ENCODE measurements at places on chromosomes 5 and 9.

DNA sequence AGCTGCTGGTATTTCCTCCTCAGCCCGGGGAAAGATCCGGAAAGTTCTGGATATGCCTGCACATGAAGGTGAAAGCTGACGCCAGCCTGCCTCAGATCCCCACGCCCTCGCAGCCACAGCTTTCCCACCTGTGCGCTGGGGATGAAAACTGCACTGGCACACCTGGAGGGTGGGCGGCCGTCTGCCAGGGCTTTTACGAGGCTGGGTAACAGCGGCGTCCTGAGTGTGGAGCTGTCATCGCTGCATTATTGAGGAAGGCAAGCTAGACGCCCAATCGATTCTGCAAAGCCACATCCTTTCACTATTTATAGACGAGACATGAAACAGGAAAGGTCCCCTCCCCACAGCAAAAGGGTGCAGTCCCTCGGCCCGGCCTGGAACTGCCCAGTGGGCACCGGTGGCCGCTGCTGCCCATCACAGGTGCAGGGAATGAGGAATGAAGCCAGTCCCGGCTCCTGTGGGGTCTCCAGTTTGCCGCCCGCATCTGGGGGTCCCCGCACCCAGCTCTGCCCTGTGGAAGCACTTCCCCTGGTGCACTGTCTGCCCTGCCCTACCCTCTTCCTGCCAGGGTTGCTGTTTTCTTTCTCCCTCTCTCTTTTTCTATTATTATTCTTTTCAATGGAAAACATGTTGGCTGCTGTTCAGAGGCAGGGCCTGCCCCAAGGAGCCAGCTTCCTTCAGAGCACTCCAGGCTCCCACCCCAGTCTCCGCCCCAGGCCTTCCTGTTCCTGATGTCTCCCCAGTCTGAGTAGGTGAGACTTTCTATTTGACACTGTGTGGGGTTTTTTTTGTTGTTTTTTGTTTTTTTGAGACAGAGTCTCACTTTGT is 7.0 kb downstream of the NOTCH1 start:
- peak; percentile 54 for DNase-seq

DNA sequence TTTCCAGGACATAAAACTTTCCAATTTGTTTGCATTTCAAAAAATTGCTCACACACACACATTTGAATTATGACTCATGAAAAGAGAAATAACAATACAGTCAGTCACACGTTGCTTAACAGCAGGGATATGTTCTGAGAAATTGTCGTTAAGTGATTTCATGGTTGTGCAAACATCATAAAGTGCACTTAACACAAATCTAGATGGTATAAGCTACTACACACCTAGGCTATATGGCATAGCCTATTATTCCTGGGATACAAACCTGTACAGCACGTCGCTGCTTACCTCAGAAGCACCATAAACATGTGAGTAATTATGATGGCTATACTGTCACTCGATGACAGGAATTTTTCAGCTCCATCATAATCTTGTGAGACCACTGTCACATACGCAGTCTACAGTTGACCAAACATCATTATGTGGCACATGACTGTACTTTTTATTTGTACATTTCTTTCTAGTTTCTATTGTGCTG is 378.2 kb downstream of the ACTL7B start:
- no peak for DNase-seq

DNA sequence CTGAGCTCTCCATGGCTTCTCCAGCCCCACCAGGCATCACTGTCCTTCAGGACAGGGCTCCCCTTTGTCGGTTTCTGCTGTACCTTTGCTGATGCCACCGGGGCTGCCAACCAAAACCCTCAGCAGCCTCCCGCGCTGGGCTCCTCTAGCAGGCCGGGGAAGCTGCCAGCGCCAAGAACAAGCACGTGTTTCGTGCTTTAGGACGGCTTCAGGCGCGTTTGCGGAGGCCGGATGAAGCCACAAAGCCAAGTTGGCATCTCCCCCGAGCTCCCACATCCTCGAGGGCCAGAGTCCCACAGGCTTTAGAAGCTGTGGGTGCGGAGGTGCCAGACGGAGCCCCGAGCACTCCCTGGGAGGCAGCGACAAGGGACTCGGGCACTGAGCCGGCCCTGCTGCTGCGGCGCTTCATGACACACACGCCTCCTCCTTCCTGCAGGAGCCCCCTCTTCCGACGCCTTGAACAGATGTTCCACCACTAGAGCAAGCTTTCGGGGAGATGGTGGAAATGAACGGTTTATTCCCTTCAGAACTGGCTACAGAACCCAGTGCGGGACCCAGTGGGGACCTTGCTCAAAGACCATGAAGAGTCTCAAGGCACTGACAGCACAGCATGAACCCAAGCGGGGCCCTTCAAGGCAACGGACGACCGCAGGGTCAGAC is 36.7 kb downstream of the SARDH start:
- DNase-seq: peak; percentile 55

- DNase-seq: no peak
Observed at GRCh38 chr9:121636341-121636865, 15.0 kb upstream of the DAB2IP start.

DNA sequence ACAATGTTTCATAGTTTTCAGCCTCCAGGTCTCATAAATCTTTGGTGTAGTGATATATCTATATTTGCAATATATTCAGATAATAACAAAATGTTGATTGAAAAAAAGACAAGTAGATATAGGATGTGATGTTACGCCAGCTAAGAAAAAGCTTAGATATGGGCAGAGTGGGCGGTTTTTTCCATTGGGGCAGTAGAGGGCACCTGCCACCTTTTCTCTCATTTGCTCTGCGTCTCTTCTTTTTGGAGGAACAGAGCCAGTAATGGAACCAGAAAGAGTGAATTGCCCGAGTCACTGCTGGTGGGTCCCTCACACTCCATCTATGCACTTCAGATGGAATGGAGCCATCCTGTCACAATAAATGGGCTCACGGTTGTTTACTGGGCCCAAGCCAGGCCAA is 62.1 kb upstream of the FANCC start:
- DNase-seq: no peak

DNA sequence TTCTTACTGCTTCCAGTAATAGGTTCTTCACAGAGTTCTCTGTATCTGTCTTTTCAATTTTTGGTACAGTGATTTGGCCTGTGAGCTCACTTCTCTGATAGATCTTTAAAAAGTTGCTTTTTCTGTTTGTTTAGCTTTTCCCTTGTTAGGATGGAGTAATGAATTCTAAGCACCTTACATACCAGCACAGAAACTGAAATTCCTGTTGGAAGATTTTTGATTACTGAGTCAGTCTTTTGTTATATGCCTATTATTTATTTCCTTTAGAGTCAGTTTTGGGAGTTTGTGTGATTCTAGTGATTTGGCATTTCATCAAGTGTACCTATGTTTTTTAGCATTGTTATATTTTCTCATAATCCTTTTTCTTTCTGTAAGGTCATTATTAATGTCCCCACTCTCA is 37.6 kb upstream of the IPPK start:
- DNase-seq: no peak

DNA sequence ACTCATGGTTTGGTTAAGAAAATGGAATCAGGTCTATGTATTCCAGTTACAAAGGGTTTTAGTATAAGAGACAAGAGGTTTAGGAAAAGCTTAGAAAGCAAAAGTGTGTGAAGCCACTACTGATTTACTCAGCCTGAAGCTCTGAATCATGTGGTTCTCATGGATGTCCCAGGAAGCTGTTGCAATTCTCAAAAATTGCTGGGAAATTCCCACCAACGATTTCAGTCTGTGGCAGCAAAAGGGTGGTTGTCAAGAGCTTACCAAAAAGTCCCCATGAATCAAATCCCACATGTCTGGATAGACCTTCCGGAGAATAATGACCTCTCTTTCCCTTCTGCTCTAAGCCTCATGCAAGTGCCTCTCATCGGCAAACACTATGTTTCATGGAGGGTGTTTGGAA is 929.9 kb downstream of the TLE4 start:
- no peak for DNase-seq

DNA sequence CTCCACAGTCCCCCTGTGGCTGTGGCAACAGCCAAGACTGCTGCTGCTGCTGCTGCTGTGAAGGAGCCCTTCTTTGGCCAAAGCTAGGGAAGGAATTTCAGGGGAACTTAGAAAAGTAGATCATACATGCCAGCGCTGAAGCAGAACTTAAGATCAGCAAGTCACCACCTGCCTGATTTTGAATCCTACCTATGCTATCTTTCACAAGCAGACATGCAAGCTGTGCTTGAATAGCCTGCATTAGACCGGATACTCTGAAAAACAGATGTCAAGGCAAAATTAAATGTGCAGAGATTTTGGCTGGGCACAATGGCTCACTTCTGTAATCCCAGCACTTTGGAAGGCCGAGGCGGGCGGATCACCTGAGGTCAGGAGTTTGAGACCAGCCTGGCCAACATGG is 99.3 kb upstream of the ZNF366 start:
- no peak for DNase-seq

DNA sequence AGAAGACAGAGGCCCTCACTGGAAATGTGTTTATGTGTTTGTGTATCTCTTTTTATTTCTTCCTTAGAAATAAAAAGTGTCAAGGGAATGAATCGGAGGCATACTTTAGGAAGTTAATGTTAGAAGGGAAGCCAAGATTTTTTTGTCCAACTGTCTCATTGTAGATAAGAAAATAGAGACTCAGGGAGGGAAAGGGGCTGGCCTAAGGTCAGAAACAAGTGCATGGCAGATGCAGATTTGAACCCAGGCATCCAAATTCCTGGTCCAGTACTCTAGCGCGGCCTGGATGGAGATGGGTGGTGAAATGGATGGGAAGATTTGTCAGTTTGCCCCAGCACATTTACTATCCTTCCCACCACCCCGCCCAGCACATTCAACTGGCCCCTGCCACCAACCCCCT is 19.8 kb upstream of the TNIP1 start:
- DNase-seq: no peak

DNA sequence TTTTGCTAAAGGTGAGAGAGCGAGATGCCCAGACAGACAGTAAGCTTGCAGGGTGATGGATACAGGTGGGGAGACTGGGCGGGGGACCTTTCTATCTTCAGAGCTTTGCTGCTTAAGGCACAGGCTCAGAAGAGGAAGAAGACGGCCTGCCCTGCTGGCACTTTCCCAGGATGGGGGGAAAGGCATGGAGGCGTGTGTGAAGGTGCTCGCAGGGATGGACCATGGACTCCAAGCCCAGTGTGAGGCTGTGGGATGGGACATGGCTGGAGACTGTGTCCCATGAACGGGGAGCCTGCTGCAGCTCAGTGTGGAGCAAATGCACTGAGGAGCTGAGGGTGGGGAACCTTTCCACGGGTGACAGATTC is 243.2 kb upstream of the IRX4 start:
- no peak for DNase-seq

- DNase-seq: no peak
Observed at GRCh38 chr5:22431840-22432239, 421.3 kb downstream of the CDH12 start.

DNA sequence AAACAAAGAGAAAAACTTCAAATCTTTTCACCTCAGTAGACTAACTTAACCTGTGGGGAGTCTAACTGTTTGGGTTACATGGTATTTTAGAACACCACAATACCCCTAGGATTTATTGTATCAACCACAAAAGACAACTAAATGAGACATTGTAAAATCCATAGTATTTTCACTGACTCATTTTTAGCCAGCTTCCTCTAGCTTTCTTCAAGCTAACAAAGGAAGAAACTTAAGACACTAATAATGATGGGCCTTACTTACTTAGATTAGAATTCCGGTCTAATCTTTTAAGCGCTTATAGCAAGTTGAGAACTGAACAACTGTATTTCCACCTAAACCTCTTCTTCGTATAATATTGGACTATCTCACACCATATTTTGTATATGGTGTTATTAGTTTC is 529.3 kb downstream of the DMRTA1 start:
- no peak for DNase-seq

DNA sequence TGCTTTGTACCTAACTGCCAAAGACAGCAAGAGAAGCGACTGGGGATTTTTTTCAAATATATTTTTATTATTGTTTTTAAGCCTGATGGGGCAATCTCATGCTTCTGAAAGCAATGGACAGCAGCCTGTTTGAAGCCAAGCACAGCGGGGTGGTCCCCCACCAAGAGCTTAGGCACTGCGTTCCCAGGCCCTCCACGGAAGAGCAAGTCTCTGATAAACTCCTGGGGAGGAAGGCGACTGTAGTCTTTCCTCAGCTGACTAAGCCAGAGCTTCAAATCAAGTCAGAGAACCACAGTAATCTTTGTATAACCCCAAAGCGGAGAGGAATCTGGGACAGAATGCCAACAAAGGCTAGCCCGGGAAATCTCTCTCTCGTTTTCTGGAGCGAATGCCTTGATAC is 54.4 kb downstream of the ARSB start:
- no peak for DNase-seq

DNA sequence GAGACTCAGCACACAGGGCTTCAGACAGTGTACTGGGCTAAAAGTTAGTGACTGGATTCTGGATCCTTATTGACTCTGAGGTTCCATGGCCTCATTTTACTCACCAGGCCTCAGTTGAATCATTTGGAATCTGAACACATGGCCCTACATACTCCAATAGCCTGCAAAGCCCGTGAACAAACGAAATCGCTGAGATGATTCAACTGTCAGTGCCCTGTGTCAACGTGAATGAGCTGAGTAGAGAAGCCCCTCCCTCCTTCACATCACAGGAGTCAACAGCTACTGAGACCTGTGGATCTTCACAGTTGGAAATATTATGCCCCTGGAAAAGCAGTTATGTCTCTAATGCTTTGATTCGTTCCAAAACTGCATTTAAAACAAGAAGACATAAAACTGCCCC is 429.3 kb downstream of the GADD45G start:
- no peak for DNase-seq

DNA sequence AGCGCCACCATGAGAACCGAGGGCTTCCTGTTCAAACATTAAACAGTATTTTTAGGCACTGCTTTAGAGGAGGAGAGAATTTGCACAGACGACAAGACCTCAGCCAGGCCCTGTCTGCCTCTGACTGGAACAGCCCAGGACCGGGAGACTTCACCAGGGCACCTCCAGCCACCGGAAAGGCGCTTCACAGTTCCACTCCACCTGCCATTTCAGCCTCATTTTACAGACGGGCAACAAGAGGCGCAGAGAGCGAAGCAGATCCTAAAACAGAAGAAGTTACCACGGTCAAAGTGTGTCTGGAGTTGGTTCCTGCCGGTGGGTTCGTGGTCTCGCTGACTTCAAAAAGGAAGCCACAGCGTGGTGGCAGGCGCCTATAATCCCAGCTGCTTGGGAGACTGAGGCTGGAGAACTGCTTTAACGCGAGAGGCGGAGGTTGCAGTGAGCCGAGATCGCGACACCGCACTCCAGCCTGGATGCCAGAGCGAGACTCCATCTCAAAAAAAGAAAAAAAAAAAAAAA is 28.4 kb downstream of the COL23A1 start:
- DNase-seq: no peak

- no peak for DNase-seq
Observed at GRCh38 chr5:67488885-67489284, 292.3 kb upstream of the CD180 start.

DNA sequence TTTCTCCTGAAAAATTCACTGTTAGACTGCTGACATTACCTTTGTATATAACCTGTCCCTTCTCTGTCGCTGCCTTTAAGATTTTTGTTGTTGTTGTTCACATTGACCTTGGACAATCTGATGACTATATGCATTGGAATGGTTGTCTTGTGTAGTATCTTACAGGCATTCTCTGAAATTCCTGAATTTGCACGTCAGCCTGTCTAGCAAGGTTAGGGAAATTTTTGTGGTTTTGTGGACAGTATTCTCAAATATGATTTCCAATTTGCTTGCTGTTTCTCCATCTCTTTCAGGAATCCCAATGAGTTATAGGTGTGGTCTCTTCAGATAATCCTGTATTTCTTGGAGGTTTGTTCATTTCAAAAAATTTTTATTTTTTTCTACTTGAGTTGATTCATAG is 140.8 kb downstream of the PRR16 start:
- DNase-seq: no peak

All from T-helper 1 cell (primary cell).